ENCODE measurements at places on chromosomes 1 and 21. TPM values are rescaled to one million over a fixed set of nuclear protein-coding genes. Genes with fewer than 3 reads are reported as not detected.

The ETV3L gene
- total RNA-seq, result 0.29 TPM

The TCP10L gene
- total RNA-seq, result 0.58 TPM

The SNIP1 gene
- total RNA-seq, result 34.7 TPM

- no peak for DNase-seq
Measured at GRCh38 chr1:49125746-49126145, 349.1 kb upstream of the BEND5 start.

DNA sequence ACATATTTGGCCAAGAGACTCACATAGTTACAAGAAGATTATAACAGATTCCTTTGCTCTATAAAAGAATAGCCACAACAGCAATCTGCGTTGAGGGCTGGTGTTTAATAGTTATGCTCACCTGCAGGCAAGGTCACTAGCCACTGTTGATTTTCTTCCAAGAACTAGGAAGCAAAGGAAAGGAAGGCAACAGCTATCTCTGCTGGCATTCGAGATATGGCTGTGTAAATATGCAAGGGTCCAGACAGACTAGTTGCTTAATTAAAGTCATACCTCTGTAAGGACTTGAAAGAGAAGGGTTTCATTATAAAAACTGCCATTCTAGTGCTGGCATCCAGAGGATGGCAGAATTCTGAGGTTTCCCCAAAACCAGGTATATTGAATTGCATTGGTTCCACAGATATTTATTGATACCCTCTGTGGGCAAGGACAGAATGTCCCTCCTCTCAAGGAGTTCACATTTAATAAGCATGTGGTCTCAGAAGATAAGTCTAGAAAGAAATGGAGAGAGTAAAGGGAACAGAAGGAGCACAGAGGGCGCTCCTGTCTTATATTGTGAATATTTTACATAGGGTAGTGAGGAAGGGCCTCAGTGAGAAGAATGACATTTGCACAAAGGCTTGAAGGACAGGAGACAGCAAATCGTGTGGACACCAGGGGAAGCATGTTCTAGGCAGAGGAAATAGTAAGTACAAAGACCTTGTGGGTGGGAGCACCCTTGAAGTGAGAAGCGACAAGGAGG lies 23.6 kb upstream of the PLEKHA6 start:
- no peak for DNase-seq

The C1orf115 gene
- 20.0 TPM for total RNA-seq

Measured in activated B cell treated with CpG ODN at 0.5 μM for 24 hours (primary cell).